ENCODE measurements at places on chromosomes 11 and 22. TPM values are rescaled to one million over a fixed set of nuclear protein-coding genes. Genes with fewer than 3 reads are reported as not detected.

- DNase-seq: peak; percentile 92
Observed at GRCh38 chr11:834371-835316, 1.9 kb downstream of the CD151 start.

- DNase-seq: no peak
Observed at GRCh38 chr22:46545086-46545792, 7.8 kb upstream of the CELSR1 start.

GRCh38 chr22:37431801-37432707 lies 4.8 kb upstream of the ELFN2 start:
- DNase-seq: peak; percentile 97

GRCh38 chr11:34027516-34028408 lies 23.8 kb upstream of the CAPRIN1 start:
- DNase-seq: no peak

GRCh38 chr11:62680825-62681240 lies 2.0 kb upstream of the UBXN1 start:
- no peak for DNase-seq

DNA sequence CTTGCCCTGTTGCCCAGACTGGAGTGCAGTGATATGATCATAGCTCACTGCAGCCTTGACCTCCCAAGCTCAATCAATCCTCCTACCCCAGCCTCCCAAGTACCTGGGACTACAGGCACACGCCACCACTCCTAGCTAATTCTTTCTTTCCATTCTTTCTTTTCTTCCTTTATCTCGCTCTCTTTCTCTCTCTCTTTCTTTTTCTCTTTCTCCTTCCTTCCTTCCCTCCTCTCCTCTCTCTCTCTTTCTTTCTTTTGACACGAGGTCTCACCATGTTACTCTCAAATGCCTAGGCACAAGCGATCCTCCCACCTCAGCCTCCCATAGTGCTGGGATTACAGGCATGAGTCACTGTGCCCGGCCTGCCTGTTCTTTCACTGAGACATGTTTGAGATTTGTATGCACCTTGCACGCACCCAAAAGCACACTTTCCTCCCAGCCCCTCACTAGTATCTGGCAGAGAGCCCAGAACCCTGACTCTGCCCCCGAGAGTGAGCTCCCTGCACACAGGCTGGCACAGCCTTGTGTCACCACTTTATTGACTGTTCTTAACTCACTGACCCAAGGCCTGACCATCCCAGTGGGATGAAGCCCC lies 56.8 kb downstream of the CD6 start:
- DNase-seq: no peak

DNA sequence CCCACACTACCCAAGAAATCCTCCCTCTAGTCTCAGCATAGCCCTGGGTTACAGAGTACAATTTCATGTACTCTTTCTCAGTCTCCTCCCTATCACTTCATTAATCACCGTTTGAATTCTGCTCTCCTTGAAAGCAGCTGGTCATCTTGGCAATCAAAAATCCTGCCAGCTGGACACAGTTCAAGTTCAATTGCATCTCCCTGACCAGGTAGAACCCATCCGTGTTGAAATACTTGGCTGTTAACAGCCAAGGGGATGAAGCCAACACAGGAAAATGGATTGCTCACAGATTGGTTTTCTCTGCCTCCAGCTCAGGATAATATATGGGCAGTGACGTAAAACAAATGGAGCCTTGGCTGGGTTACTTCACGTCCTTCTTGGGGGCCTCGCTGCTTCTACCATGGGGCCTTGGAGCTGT lies 55.1 kb upstream of the GRK3 start:
- no peak for DNase-seq

DNA sequence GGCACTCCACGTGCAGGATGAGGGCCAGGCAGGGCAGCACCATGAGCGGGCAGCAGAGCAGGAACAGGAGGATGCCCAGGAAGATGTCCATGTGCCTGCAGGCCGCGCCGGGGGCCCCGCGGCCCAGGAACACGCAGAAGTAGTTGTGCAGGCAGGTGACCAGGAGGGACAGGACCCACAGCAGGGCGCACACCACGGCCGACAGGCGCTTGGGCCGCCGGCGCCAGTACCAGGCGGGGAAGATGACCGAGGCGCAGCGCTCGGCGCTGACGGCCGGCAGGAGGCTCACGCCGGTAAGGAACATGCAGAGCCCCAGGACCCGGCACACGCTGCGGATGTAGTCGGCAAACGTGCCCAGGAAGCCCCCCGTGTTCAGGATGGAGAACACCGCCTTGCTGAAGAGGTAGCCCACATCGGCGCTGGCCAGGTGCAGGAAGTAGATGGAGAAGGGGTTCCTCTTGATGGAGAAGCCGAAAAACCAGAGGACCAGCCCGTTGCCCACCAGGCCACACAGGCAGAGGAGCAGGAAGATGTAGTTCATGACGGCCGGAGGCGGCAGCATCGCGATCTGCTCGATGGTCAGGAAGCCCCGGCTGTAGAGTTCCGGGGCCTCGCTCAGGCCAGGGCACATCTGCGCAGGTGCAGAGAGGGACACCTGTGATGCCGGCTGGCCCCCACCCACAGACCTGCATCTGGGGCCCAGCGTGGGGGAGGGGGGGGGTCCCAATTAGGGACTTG lies 7.2 kb downstream of the MRGPRF start:
- no peak for DNase-seq

DNA sequence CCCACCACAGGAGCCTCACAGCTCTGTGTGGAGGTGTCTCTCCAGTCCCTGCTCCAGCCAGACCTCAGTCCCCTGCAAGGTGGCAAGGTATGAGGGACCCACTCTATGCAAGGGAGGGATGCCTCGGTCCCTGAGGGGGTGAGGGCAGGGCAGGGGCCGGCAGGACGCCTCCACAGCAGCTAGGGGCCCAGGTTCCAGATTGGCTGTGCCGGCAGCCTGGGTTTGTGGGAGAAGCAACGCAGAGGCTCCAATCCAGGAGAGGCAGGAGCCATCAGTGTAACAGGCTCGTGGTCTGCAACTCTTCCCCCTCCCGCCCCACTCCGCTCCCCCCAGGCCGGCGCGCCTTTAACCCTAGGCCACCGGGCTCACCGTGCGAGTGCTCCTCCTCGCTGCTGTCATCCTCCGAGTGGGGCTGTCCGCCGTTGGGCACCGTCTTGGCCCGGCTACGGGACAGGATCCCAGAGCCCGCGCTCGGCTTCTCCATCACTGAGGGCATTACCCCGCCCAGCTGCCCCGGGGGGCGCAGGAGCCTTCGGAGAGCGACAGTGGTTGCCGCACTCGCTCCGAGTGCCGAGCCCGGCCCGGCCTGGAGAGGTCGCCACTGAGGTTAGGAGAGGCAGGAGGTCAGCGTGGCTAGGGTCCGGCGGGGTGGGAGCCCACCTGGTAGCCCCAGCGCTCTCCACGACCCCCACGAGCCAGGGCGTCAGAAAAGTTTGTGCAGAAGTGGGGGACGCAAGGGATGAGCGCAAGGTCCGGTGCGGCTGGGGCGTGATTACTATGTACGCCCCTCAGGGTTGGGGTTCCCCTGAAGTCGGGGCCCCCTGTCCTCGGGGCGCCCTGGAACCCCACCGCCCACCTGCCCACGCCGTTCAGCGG lies 765 bp downstream of the RCOR2 start:
- DNase-seq: no peak

GRCh38 chr11:44418456-44418830 lies 108.5 kb upstream of the ALX4 start:
- DNase-seq: no peak

- DNase-seq: peak; percentile 12
Observed at GRCh38 chr11:133163463-133164419, 368.6 kb downstream of the OPCML start.

DNA sequence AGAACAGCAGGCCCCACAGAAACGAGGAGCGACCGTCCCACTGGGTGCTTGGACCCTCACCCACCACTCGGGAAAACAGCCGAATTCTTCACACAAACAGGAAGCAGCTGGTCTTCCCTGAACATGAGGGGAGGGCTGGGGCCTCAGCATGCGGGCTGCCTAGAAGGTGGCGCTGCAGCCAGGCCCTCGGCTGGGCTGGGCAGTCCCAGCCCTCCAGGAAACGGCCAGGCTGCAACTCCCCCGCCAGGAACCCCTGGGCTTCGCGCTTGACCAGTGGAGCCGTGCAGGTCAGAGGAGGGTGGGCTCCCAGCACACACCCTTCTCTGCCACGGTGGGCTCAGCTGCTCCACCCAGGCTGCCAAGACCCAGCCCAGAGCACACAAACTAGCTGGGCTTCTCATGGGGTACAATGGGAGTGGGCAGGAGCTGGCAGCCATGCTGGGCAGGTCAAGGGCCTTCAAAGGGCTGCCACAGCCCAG lies 29.6 kb downstream of the IGF2 start:
- DNase-seq: no peak

GRCh38 chr22:50626314-50626849 lies 1.6 kb downstream of the ARSA start:
- DNase-seq: no peak

DNA sequence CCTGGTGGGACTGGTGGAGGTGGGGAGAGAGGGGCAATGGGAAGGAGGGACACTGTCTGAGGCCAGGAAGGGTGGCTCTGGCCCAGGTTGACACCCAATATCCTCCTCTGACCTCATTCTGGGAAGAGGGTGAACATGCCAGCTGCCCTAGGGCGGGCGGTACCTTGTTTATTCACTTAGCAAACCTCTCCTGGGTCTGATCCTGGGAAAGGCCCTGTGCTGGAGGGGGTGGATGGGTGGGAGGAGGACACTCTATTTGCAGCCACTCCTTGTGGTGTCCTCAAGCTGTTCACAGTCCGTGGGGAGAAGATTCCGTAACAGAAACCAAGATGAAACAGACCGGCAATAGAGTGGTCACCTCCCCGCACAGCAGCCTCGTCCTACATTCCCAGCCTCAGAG lies 49.7 kb upstream of the EIF3D start:
- DNase-seq: no peak

DNA sequence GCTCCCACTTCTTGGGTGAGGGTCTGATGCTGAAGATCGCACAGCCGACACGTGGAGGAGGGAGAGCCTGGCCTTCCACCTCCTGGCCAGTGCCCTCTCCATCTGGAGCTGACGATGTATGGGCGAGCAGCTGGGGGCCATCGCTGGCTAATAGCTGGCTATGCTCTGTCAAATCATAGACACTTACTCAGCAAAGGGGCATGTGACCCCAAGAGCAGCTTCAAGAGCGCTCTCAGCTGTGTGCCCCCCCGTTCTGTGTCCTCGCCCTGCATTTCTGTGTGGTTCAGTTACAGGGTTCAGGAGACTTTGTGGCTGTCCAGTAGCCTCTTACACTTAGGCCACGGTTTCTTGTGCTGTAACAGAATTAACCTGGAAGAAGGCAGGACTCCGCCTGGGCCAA lies 26.4 kb downstream of the FBLN1 start:
- no peak for DNase-seq

DNA sequence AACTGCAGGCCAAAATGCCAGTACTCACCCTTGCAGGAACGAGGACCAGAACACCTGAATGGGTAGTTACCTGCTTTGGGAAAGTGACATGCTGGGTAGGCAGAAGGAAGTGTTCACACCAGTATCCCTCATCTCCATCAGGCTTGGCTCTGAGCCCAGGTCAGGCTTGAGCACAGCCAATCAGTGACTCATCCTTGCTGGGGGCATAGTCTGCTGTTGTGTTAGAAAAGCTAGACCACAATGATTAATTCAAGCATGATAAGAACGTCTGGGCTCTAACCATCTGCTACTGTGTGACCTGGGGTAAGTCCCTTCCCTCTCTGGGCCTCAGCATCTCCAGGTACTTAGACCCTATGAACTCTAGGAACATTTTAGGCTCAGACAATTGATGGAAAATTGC lies 450.4 kb downstream of the MIAT start:
- peak; percentile 99 for DNase-seq

DNA sequence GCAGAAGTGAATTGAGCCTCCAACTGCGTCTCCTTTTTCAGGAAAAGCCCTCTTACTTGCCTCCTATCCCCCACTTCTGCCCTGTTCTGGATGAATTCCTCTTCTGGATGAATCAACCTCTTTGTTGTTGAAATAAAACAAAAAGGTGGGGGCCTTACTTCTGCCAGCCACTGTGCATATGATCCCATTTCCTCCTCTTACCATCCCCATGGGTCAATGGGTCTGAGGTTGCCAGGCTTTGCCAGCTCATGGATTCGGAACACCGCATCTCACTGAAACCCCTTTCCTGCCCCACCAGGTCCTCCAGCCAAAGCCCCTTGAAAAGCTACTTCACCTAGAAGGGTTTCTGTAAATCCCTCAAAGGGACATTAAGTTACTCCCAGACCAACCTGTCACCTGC lies 3.7 kb upstream of the CHST1 start:
- DNase-seq: peak; percentile 45

DNA sequence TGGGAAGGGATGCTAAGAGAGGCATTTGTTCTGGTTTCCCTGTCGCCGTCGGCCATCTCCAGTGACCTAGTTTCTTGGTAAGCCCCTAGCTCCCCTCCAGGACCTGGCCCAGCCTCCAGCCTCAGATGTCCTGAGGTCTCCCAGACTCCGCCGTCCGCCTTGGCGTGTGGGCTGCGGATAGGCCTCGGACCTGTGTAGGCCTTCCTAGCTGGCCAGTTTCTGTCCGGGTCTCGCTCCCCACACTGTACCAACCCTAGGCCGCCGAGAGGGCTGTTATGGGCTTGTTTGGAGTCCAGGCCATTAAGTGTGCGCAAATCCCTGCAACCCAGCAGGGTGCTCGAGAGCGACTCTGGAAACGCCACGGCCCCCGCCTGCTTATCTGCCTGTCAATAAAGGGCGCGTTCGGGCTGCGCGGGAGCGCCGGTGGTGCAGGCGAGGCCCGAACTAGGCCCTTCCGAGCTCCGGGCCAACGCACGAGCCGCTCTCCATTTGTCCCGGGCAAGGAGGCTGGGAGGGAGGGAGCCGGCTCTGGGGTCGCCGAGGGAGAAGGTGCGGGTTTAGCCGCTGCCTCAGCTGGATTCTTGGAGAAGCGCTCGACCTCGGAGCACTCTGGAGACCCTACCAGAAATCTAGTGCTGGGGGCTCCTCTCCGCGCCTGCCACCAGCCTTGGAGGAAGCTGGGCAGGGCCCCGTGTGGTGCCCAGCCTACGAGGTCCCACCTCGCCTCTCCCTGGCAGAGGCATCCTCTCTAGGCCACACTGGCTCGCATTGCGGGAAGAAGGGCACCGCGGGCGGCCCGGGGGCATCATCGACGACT lies 8.7 kb upstream of the PAX6 start:
- no peak for DNase-seq

GRCh38 chr11:17538731-17539130 lies 5.5 kb downstream of the USH1C start:
- DNase-seq: no peak

Gene SESN3
- total RNA-seq: 4.7 TPM

Gene CTTN
- total RNA-seq: 324 TPM

Gene FGF4
- total RNA-seq: not detected

Gene PRODH
- 1.9 TPM for total RNA-seq

Gene AQP11
- total RNA-seq: 0.75 TPM

Gene NFAM1
- total RNA-seq: 0.07 TPM

Gene SLC22A12
- not detected for total RNA-seq

Gene PIH1D2
- 1.4 TPM for total RNA-seq

Gene KRTAP5-8
- not detected for total RNA-seq

Gene TSPAN18
- 4.7 TPM for total RNA-seq

Gene BRSK2
- 0.75 TPM for total RNA-seq

Gene LGALS12
- not detected for total RNA-seq

Gene OLFML1
- total RNA-seq: not detected

Data from kidney epithelial cell (primary cell).